ENCODE measurements at places on chromosomes 1 and 21.
A peak's percentile ranks its signal among the peaks of the same experiment; 100 is the strongest.

DNA sequence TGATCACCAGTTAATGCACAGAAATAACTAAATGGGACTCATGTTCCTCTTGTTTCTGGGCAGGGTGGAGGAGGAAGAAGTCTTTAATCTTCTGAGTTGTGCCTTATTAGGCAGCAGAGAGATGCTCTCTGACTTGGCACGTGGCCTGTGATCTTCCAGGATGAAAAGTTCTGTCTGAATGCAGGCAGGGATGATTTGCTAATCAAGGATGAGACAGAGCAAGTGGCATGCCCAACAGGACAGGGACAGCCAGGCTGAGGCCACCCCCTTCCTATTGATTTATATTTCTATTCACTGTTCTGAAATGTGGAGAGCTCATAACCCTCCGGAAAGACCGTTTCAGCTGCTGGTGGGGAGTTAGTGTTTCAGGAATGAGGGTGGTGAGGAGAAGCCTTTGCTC is 477.8 kb upstream of the CAMK1G start:
- DNase-seq = no peak

GRCh38 chr1:236394879-236395229 is 768 bp downstream of the EDARADD start:
- no peak for DNase-seq

GRCh38 chr1:109427171-109427467 is 871 bp upstream of the PSMA5 start:
- DNase-seq = no peak

DNA sequence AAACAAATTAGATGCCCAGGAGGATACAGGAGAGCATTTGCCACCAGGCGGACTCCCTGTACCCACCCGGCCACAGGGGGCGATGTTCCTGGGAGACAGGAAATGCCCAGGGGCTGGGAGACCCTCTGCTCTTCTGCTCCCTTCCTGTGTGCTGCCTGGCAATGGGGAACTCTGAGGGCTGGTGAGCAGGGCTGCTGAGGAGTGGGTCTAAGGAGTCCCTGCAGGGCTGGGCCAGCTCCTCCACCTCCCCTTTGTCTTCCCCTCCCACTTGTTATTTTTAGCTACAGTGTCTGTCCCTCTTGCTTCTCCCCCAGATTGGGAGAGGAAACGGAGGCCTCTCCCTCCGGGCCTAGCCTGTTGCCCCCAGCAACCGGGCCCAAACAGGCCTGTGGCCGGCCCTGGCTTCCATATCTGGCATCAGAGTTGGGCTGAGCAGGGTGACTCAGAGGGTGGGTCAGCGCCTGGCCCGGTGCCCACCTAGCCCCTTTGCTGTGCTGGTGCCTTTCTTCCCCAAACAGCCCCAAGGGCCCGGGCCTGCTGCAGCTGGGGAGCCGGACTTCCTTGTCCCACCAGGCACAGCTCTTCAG is 11.6 kb downstream of the LMNA start:
- no peak for DNase-seq

- DNase-seq = no peak
These were observed 42.9 kb downstream of the HLX start for GRCh38 chr1:220921971-220922635.

DNA sequence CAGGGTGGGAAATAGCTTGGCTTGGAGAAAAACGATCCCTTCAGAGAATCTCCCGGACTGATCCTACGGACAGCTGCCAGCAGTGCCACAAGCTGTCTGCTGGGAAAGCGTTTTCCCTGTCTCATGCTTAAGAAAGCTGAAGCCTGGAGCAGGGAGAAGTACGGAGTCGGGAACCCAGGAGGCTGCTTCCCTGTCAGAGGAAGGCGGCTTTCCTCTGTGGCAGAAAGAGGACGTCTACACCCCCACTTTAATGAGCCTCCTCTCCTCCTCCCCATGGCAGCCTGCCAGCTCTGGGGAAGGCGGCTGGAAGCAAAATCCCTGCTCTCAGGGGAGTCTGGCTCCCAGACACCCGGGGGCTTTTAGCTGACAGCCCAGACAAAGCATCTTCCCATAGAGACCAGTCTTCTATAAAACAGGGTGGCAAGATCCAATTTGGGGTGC is 7.3 kb downstream of the KIF21B start:
- no peak for DNase-seq

DNA sequence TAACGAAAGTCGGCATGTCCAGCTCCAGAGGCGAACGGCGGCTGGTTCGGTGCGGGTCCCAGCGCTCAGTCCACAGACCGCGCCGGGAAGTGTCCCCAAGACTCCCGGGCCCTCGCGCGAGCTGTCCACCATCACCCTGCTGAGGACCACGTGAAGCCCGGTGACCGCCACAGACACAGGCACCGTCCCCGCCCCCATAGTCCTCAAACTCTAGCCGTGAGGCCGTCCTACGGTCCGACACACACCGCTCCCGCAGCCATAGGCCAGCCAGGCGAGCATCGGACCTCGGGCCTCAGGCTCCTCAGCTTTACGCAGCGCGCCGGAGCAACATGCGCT is 535 bp downstream of the SETD4 start:
- no peak for DNase-seq

GRCh38 chr1:231576804-231577718 is 48.6 kb downstream of the TSNAX start:
- DNase-seq = no peak

DNA sequence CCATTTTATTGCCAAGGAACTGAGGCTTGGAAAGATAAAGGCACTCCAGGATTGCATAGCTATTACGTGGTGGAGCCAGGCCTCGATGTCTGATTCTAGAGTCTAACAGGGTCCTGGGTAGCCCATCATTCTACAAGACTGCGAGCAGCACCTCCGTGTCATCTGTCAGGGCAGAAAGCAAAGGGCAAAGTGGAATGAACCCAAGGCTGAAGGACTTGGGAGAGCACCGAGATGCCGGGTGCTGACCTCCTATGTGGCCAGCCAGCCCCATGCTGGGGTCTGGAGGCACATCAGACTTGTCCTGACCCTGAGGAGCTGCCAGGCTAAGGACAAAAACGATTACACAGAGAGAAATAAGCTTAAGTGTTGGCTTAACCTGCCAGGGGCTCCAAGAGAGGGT is 62.3 kb downstream of the MRPL37 start:
- no peak for DNase-seq

DNA sequence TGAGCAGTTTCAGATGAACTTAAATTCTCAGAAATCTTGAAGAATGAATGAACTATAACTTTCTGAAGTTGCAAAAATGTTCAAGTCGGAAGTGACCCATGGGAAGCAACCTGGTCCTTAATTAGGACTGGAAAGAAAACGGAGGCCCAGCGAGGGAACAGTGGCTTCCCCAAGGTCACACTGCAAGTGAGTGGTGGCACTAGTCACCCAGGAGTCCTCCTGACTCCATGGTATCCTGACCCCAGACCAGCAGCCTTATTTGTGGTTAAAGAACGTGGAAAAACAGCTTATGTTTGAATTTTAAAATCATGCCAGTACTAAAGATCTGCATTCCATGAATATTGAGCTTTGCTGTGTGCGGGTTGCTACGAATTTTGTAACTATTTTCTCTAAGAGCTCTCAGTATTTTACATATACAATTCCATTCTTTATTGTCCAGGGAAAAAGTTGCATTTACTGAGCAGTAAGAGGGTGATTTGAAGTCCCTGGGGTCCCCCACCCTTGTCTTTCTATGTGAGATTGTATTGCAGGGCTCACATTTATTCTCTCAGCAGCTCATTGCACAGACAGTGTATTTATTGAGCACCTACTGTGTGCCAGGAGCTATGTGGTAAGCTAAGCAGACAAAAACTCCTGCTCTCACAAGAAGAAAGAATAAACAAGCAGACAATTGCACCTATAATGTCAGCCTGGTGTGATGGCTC is 61.6 kb upstream of the ATP5PO start:
- no peak for DNase-seq

GRCh38 chr1:46532095-46532494 is 19.4 kb downstream of the KNCN start:
- no peak for DNase-seq

- DNase-seq = no peak
These were observed 81.2 kb downstream of the SIPA1L2 start for GRCh38 chr1:232548691-232549090.

GRCh38 chr1:32767156-32767555 is 50.0 kb downstream of the YARS1 start:
- no peak for DNase-seq

GRCh38 chr1:223256034-223256433 is 107.9 kb downstream of the SUSD4 start:
- no peak for DNase-seq

- DNase-seq = no peak
These were observed 1.2 kb downstream of the LMX1A start for GRCh38 chr1:165355139-165355976.

- no peak for DNase-seq
These were observed 51.0 kb downstream of the RPL5 start for GRCh38 chr1:92882819-92883218.

- DNase-seq = no peak
These were observed 56.0 kb upstream of the COX20 start for GRCh38 chr1:244779410-244779809.

GRCh38 chr1:171247501-171247900 is 793 bp upstream of the FMO1 start:
- DNase-seq = no peak

DNA sequence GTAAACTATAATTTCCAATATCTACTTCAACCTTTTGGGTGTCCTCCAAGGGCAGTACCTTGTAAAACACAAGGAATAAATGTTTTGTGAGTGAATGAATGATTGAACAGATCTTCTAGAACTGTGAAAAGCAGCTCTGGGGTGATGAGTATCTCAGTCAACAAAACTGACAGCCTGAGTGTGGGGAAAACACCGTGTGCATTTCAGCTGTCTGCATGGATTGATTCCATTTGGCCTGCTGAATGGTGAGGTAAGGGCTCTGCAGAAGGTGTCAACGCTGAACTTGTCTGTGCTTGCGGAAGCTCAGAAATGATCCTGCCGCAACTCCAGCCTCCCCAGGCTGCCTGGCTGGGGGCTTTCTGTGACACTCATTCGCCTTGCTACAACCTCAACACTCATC is 7.4 kb upstream of the AGMAT start:
- DNase-seq = no peak

DNA sequence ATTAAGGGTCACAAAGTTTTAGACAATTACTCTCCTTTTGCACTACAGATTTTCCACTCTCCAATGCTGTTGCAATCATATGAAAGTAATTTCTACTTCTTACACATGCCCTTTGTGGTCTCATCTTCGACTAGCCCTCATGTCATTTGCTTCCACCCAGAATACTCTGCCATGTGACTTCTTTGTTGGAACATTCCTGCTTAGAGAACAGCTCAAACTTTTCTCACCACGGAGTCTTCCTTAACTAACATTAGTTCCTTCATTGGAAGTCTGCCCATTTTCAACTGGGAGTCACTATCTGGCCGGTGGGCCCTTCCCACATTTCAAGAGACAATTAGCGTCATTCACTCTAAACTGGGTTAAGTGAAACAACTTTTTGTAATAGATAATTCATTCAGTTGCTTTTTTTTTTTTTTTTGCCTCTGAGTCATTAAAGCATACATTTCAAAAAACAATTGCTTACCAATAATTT is 142.6 kb upstream of the PALMD start:
- no peak for DNase-seq

- DNase-seq = no peak
These were observed 16.2 kb downstream of the LPGAT1 start for GRCh38 chr1:211814313-211814712.

GRCh38 chr1:15304708-15305467 is 57.9 kb downstream of the FHAD1 start:
- DNase-seq = peak; percentile 41

GRCh38 chr1:113422315-113423068 is 32.2 kb downstream of the MAGI3 start:
- no peak for DNase-seq

- no peak for DNase-seq
These were observed 723.2 kb upstream of the CXADR start for GRCh38 chr21:16789636-16790035.

DNA sequence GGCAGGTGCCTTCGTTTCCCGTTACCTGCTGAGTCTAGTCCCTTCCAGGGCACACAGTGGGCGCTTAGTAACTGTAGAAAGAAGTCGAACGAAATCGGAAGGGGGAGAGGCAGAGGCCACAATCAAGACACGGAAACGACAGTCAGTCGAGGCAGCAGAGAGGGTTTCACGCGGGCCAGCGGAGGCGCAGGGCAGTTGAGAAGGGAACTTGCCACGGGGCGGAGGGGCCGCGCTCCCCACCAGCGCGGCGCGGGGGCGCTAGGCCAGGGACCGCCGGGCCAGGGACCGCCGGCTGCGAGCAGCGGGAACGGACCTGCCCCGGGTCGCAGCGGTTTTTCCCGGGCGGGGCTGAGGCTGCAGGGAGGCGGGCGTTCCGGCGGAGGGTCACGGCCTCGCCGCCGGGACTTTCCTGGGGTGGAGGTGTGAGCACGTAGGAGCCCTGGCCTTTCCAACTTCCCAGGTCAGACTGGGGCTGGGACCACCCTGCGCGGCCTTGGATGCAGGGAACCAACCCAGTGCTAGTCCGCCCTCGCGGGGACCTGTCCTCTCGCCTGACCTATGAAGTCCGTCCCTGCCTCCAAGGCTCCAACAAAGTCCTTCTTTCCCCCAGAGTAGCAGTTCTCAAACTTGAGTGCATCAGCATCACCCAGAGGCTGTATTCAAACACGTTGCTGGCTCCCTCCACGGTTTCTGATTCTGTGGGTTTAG is 150.1 kb upstream of the FGGY start:
- DNase-seq = peak; percentile 54

DNA sequence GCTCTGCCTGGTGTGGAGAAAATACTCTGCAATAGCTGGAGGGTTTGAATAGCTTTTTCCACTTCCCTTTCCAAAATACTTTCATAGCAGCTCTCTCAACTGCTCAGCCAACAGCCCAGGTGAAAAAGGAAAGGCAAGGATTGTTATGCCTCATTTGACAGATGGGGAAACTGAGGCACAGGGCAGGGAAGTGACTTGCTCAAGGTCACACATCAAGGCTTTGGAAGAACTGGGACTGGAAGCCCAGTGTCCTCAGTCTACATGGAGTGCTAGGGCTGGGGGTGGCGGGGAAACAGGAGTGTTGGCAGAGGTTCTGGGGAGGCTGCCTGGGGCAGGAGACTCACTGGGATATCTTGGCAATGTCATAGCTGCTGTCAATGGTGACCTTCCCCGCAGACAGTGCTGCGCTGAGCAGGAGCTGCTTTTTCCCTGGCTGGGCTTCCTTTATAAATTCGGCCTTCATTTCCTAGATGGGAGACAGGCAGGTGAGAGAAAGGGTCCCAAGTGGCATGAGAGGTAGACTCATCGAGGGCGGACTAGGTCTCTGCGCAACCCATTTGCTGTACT is 4.0 kb downstream of the CHI3L1 start:
- no peak for DNase-seq

DNA sequence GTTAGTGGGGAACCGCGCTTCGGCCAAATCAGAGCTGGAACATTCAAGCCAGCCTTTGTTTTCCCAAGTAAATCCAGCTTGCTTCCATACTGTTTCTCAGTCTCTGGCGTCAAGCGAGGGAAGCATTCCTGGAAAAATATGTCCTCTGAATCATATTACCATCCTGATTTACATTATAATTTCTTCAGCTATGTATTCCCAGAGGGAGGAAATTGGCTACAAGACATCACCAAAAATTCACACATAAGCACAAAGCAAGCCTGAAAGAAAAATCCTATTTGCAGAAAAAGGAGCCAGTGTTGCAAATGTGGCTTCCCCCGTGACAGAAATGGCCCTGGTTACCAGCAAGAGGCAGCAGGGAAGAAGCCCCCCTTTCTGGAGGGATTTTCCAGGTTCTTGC is 233.3 kb downstream of the KCNJ6 start:
- no peak for DNase-seq

GRCh38 chr1:22886211-22886610 is 86.5 kb downstream of the LACTBL1 start:
- no peak for DNase-seq

GRCh38 chr1:145720556-145720877 is 1.2 kb downstream of the CD160 start:
- DNase-seq = no peak

- no peak for DNase-seq
These were observed 288.2 kb upstream of the VAMP3 start for GRCh38 chr1:7482772-7483495.
